RPMI7951 (cell line): ENCODE measurements at places on chromosomes 4 and X. TPM values are rescaled to one million over a fixed set of nuclear protein-coding genes. Genes with fewer than 3 reads are reported as not detected.

The ABLIM2 gene
- total RNA-seq, result under 0.01 and 0.29 TPM in 2 replicates

DNA sequence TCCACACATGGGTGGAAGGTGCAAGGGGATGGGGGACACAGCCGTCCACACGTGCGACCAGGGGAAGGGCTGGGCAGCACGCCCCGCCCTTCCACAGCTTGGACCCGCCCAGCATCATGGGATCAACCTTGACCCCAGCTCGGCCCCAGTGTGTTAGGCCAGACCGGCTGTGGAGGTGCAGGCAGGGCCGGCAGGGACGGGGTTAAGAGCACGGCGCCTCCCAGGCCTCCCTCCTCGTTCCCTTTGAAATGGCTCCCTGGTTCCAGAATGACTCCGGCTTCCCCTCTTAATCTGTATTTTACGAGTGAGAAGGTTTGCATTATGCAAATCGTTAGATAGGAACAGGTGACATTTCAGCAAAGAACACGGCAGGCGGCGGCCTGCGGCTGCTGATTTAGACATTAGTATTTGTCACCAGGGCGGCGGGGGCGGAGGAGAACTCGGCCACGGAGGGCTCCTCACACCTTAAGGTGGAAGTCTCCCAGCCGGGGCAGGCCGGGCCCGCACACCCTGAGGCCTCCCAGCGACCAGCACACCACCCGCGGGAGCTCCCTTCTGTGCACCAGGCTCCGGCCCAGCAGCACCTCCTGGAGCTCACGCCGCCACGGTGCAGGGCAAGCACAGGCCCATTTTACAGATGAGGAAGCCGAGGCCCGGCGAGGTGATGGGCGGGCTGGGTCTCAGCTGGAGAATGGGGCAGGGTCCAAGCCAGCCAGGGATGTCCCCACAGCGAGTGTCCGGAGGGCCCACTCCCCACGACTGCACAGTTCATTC is 116.1 kb downstream of the FAM53A start:
- no peak for DNase-seq

DNA sequence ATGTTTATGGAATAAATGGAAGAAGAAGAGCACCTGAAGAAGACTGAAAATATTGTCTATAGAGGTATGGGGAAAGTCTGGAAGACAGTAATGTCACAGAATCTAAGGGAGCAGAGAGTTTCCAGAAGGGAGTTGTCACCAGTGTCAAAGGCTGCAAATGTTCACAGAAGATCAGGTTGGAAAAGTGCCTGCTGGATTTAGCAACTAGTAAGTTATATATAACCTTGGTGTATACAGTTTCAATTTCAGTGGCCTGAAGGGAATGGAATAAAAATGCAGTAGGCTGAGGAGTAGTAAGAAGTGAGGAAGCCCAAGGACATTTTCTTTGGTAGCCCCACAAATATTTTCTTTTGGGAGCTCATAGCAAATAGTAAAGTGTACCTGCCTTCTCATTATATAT is 107.2 kb downstream of the SATL1 start:
- DNase-seq, result no peak

- no peak for DNase-seq
Measured at GRCh38 chr4:162341533-162341932, 177.7 kb upstream of the FSTL5 start.

DNA sequence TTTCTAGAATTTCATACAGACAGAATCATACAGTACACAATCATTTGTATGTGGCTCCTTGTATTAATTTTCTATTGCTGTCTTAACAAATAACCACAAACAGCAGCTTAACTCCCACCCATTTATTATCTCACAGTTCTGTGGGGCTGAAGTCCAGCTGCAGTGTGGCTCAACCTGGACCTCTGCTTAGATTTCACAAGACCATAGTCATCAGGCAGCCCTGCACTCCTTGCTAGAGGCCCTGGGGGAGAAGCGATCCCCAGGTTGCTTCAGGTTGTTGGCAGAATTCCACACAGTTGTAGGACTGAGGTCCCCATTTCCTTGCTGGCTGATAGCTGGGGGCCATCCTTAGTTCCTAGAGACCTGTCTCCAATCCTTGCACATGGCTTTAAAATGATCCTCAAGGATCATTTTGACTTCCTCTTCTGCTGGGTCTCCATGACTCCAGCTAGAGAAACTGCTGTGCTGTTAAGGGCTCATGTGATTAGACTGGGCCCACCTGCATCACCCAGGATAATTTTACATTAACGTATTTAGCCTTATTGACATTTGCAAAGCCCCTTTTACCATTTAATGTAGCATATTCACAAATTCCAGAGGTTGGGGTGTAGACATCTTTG is 60.9 kb upstream of the SMAD1 start:
- no peak for DNase-seq

- DNase-seq, result no peak
Measured at GRCh38 chr4:22428441-22428840, 87.4 kb downstream of the ADGRA3 start.
